Stimulated activated CD8-positive, alpha-beta memory T cell treated with anti-CD3 and anti-CD28 coated beads, Interleukin-15, amount 100 ng/mL, for 4 hours (primary cell): ENCODE measurements at places on chromosomes 11 and 22.

GRCh38 chr11:33646629-33647028 is 54.0 kb downstream of the C11orf91 start:
- no peak for DNase-seq

GRCh38 chr22:37173709-37174108 is 14.3 kb downstream of the C1QTNF6 start:
- no peak for DNase-seq

DNA sequence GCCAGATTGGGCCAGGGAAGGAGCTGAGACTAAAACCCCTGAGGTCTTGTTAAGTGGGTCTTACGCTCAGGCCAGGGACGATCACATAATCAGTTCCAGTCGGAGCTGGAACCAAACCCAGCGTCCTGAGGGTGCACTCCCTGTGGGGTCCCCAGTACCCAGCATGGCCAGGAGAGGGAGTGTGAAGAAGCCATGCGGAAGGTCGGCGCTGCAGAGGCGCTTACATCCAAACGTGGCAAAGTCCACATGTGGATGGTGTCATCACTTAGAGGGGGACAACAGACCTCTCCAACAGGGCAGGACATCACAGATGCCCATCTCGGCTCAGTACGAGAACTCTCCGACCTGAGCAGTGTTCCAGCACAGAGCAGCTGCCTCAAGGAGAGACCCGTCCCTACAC is 8.3 kb downstream of the ATP5MGL start:
- DNase-seq: no peak

DNA sequence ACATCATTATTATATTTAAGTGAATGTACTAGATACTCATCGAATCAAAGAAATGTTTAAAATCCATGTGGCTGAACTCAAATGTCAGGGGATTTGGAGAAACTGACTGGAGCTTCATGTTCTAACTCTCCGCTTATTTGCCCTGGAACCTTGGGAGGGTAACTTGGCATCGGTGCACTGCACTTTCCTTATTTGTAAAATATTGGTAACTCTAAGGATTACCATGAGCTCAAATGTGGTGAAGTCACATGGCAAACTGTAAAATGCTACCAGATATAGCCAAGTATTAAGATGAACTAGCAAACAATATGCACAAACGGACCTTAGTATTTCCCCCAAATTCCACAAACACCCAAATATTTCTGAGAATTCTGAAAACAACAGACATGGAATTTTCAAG is 75.6 kb downstream of the ETS1 start:
- DNase-seq: no peak

DNA sequence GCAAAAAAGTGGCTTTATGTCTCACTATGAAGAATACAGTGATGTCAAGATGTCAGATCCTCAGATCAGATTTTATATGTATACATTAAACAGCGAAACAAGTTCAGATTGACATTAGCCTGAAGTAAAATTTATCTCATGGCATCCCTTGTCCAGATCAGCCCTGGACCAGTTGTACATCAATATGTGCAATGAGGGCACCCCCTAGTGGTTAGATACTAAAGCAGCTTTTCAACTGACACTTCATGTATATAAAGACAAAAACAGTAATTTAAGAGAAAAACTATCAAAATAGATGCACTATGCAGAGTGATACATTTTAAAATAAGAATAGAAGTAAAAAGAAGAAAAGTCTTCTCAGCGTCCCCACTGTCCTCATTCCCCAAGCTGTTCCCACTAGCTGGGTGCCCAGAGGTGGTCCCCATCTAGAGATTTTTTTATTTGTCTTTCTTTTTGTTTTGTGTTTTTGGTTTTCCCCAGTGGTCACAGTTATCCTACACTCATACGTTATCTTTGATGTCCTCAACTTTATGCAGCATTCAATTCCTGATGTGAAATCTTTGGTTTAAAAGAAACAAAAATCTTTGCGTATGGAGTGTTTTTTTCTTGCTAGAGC is 2193.4 kb upstream of the RAG2 start:
- no peak for DNase-seq

DNA sequence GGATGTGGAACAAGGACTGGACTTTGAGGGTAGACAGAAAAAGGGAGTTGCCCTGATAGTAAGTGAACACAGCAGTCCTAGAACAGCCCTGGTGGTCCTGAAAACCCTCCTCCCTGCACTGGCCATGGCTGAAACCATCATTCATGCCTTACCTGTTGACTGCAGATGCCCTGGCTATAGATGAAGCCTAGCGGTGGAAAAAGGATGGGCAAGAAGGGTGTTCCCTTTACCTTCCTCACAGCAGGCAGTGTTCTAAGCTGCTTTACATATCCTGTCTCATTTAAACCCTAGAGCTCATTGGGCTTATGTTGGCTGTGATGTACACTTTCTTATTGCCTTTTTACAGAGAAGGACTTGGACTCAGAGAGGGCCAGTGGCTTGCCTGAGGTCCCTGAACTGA is 133.6 kb downstream of the C11orf91 start:
- no peak for DNase-seq

GRCh38 chr22:27772984-27773498 is 28.5 kb downstream of the MN1 start:
- no peak for DNase-seq

- DNase-seq: no peak
Measured at GRCh38 chr11:67584205-67584880, 731 bp downstream of the GSTP1 start.

DNA sequence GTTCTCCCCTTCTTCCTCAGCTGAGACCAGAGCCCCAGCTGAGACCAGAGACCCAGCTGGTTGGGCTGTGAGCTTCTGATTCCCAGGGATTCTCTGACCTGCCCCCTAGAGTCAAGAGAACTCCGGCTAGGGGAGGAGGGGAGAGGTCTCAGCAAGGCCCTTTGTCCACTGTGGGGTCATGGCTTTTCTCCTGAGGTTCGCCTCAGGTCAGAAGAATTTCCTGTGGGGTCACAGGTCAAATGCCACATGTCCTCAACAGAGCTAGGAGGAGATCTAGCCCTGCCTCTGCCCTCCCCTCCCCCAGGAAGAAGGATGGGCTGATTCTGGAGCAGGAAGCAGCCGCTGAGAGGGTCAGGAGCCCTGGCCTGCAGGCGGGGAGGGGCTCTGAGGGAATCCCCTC is 23.7 kb downstream of the HTR3A start:
- DNase-seq: no peak

GRCh38 chr22:35634015-35634414 is 14.2 kb upstream of the APOL6 start:
- no peak for DNase-seq

DNA sequence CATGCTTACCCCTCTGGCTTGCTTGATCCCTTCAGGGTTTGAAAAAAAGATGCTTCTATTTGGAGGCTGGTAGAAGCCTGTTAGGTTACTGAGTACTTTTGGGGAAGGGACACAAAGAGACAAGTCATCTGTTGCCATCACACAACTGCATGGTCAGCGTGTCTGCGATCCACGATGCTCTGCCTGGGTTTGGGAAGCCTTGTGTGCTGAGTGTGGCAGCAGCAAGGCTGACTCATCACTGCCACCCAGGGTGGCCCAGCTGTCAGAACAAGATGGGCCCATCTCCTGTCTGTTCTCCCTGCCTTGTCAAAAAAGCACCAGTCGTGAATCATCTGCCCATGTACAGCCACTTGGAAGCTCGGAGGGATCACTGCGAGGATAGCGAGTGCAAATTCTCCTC is 26.2 kb downstream of the UBASH3B start:
- no peak for DNase-seq

DNA sequence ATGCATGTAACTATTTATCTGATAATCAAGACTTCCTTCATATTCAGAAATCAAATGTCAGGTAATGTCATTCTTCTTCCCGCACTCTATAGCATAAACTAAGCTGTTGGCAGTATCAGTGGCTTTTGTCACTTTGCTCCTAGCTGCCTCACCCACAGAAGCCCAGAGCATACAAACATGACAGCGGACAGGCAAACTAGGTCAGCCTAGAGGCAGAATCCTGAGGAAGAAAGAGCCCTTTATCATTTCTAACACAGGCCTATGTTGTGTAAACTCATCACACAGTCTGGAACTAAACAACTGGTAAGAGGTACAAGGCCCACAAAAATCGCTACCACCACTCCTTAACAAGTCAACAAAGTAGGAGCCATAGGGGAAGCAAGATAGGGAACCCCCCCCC is 21.0 kb downstream of the GUCY1A2 start:
- no peak for DNase-seq

DNA sequence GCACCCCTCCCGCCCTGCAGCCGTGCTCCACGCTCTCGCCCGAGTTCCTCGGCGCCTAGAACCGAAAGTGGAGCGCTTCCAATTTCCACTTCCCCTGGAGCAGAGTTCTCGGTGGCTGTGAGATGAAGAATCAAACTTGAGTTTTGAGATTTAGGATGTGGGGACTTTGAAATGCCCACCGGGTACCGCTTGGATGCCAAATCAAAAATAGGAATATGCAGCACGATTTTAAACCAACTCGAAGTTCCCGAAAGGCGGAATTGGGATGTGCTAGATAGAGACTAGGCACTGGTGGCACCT is 569 bp downstream of the POLA2 start:
- DNase-seq: no peak

- no peak for DNase-seq
Measured at GRCh38 chr11:66922551-66922950, 35.6 kb downstream of the PC start.

GRCh38 chr11:69383372-69384250 is 89.7 kb downstream of the MYEOV start:
- DNase-seq: no peak

DNA sequence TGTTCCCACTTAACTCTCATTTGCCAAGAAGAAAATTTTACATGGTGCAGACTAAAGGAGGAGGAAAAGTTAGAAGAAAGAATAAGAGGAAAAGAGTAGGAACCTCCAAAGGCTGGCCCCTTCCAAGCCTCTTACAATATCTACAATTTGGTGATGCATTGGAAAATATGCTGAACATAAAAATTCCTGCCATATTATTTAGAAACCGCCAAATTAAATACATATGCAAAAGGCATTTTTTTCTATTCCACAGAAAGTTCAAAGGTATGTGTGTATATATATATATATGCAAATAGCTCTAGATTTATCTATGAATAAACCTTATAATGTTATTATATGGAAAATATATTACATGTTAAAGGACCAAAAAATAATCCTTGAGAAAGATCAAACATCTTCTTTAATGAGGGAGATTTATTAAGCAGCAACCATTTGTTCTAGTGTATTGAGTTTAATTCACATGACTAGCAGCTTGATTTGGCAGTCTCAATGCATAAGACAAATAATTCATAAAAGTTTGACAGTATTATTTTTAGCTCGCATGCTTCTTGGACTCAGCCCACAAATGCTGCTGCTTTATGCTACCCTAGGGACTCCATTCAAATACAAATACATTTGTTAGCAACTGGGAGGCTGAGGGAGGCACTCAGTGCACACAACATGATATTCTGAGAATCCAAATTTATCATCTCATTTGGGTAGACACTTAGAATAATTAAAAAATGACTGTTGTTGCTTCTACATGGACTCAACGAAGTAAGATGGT is 184.9 kb downstream of the SBF2 start:
- DNase-seq: no peak

- no peak for DNase-seq
Measured at GRCh38 chr22:49027368-49027670, 800.4 kb downstream of the BRD1 start.

- no peak for DNase-seq
Measured at GRCh38 chr11:78907636-78908035, 333.0 kb upstream of the NARS2 start.

DNA sequence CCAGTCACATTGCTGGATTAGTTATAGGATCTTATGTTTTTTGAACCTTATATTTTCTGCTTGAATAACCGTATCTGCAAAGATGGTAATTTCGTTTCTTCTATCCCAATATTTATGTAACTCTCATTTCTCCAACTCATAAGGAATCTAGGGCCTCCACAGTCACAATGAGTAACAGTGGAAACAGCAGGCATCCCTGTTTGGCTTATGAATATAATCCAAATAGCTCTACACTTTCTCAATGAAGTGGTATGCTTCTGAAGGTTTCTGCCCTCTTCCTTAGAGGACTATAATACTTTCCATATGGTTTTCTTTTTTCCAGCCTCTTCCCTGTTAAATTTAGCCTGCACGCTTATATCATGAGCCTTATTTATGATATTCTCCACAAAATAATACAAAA is 16.5 kb downstream of the ATP6V1E1 start:
- no peak for DNase-seq

DNA sequence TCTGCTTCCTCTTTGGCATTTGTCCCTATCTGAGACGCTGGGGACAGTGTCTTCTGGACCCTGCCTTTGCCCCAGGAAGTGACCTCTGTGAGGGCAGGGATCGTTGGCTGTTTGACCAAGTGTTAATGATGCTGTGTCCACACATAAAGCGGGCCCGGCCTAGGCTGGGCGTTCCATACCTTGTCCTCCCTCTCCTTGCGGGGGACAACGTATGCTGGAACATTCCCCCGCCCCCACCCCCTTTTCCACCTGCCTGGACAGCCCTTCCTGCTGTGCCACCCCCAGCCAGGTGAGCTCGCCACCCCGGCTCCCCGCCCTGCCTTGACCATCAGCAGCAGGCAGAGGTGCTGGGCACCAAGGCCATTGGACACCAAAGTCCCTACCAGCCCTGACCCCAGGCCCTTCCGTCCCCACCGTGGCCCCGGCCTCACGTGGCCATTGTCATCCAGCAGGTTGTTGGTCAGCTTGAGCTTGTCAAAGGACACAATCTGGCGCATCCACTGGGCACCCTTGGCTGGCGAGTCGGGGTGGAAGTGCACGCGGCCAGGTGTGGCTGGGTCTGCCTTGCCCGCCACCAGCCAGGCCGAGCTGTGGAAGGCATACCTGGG is 4.1 kb upstream of the NUDT8 start:
- no peak for DNase-seq
